Activated CD4-positive, alpha-beta T cell treated with anti-CD3 and anti-CD28 coated beads, Interleukin-2, Interleukin-4, amounts not matched to agents 100 ng/mL and 50 ng/mL, durations not matched to agents 16 hours and 8 hours (primary cell): ENCODE measurements at places on chromosomes 1 and 21.

GRCh38 chr21:33461538-33462250, 18.1 kb downstream of the TMEM50B start:
- no peak for DNase-seq

DNA sequence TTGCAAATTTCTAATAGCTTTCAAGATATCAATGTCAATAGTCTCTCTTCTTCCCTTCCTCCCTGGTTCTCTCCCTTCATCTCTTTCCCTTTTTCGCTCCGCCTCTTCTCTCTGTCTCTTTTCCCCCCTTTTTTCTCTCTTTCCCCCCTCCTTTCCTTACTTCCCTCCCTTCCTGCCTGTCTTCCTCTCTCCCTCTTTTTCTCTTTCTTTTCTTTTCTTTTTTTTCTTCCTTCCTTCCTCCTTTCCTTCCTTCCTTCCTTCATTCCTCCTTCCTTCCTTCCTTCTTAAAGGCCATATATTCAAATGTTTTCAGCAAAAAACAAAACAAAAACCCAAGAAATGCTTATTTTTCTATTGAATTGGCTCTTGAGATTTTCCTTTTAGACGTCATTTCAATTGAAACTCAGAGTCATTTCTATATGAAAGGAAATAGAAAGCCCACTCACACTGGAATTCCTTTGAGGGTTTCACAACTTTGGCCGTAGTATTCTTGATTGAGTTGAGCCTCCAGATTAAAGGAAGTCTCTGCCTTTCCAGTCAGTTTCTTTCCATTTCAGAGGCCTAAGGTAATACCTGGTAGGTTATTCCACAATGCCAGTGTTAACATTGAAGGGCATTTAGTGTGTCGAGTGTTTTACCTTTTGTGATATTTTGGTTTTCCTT, 551.5 kb downstream of the LMO4 start:
- no peak for DNase-seq

DNA sequence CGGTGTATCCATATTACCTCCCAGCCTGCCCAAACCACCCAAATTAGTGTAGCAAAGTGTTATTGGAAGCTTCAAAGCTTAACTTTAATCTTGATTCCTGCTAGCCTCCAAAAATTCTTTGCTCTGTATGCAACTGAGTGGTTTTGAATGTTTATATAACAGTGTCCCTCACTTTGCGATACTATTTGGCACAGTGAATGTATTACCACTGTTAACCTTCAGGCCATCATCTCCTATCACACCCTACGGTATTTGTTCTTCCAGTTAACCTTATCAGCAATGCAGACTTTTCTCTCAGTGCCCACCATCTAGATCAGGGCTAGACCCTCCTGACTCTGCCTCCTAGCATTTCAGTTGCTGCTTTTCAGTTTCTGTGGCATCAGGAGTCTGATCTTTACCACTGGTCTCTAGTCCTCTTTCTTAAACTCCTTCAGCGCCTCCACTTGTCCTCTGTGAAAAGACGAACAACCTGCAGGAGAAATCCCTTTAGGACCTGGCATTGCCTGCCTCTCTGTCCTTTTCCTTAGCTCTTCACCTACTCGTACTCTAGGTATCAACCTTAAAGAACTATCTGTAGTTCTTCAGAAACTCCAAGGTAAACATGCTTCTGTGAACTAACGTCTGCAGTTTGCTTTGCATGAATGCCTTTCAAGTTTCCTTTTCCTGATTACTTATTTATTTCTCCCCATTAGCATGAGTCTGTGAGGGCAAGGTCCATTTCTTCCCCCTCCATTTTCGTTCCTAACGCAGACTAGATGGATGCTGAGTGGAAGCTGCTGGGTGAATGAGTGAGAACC, 71.7 kb downstream of the SNX7 start:
- DNase-seq, result no peak

DNA sequence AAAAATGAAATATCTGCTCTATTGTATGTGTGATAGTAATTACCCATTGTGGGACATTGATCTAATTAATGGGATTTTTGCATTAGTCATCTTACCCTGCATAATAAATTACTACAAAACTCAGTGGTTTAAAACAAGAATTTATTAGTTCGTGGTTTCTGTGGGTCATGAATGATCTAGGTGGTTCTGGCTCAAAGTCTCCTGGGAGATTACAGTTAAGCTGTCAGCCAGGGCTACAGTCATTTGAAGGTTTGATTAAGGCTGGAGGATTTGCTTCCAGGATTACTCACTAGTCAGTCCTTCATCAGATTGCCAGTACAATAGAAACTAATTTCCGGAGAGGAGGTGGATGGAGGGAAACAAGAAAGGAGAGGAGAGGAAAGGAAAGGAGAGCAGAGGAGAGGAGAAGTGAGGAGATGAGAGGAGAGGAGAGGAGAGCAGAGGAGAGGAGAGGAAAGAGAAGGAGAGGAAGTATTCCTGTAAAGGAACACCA, 60.4 kb upstream of the TNFSF4 start:
- no peak for DNase-seq

- DNase-seq, result no peak
Observed at GRCh38 chr1:94617134-94617805, 75.7 kb upstream of the F3 start.

- no peak for DNase-seq
Observed at GRCh38 chr1:26102119-26102518, 9.5 kb upstream of the PDIK1L start.

- peak; percentile 82 for DNase-seq
Observed at GRCh38 chr1:246875041-246876026, 56.4 kb downstream of the AHCTF1 start.

- no peak for DNase-seq
Observed at GRCh38 chr1:201970334-201971159, 11.9 kb upstream of the RNPEP start.

DNA sequence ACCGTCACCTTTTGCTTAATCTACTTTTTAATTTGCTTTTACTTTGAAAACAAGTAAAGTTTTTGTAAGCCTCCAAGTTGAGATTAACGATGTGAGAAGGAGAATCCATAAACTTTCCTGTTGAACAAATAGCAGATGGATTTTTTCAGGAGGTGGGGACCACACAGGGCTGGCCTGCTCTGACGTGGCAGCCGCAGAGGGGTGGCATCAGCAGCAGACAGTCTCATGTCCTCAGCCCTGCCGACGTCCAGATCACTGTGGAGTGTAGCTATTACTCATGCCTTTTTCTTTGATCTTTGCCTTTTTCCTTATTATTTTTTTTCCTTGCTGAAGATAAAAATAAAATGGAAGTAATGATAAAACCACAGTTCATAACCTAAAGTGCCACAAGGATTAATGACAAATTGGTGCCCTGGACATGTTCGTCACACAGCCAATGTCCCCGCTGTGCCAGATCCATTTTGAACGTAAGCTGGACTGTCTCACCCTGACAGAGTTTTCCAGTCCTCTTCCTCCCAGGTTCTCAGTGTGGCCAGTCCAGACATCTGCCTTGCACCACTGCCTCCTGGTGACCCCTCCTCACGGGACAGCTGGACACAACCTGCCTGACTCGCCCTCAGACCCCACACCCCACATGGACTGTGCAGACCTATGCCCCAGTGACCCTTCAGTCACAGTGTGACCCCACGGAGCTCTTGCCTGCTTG, 15.4 kb upstream of the ZBTB21 start:
- DNase-seq, result no peak

- no peak for DNase-seq
Observed at GRCh38 chr1:89854140-89854539, 33.3 kb downstream of the LRRC8D start.

DNA sequence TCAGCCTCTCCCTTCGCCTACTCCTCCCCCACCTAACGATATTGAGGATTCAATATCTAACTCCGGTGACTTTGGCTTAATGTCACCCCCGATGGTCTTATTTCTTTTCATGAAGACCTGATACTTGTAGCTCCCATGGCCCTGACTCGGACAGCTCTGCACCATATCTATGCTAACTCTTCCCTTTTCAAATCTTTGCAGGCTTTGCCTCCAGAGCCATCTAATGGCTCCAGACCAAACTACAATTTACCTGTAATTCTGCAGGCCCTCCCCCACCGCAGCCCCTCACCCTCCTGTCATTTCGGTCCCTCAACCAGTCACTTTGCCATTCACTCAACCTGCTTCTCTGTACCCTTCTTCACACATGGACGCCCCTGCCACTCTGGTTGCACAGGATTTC, 7.9 kb upstream of the GSTM5 start:
- DNase-seq, result no peak

DNA sequence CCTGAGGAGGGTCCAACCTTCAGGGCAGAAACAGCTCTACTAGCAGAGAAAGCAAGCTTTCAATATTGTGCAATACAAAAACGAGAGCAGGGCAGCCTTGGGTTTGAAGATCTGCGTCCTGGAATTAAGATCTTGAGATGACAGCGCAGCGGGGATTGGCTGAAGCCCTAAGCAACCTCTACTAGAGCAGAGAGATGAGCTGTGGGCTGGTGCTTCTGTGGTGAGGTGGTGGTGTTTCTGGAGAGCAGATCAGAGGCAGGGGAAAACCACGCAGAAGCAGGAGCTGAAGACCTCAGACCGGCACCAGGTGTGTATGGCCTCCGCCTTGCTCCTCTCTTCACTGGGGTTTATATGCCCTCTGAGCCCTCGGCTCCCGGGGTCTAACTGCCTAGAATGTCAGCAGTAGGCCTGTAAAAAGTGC, 12.5 kb downstream of the TRAF3IP3 start:
- DNase-seq, result peak; percentile 97

- DNase-seq, result no peak
Observed at GRCh38 chr1:25527226-25527846, 16.1 kb upstream of the LDLRAP1 start.

GRCh38 chr1:232378266-232379062, 251.5 kb downstream of the SIPA1L2 start:
- DNase-seq, result no peak

GRCh38 chr1:206800411-206800810, 28.1 kb upstream of the IL10 start:
- DNase-seq, result no peak
